ENCODE measurements at places on chromosomes 5 and 9.

DNA sequence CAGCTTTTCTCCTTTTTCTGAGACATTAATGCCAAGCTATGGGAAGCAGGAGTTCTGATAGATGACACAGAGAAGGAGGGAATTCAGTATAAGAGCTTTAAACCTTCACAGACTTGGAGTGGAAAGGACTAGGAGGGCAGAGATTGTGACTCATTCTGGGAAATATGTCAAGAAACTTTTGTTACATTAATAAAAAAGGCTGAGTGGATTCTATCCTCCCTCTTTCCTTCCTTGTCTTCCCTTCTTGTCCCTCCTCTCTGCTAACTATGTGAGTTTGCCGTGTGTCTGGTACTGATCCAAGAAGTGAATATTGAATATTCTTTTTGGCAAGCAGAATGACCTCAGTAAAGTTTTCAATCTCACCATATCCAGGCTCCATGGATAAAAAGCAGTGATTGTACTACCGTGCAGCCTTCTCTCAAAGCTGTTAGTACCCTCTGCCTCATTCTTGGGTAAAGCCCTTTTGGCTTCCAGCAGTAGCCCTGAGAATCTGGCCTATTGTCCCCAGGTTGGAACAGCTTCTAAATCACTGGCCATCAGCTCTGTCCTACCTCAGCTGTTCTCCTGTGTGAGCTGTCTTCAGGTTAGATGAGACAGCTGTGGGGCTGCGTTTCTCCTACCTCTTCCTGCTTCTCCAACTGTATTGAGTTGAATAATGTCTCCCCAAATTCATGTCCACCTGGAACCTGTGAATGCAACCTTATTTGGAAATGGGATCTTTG lies 73.9 kb downstream of the ATG10 start:
- DNase-seq, result no peak

GRCh38 chr9:96344458-96345180 lies 38.9 kb downstream of the SLC35D2 start:
- DNase-seq, result no peak

GRCh38 chr9:112890106-112891081 lies at the start of gene SLC46A2:
Gene SLC46A2, minus strand, starts transcription at chr9:112890876. Its CDS starts 195 bp downstream, at chr9:112890681.
- no peak for DNase-seq

DNA sequence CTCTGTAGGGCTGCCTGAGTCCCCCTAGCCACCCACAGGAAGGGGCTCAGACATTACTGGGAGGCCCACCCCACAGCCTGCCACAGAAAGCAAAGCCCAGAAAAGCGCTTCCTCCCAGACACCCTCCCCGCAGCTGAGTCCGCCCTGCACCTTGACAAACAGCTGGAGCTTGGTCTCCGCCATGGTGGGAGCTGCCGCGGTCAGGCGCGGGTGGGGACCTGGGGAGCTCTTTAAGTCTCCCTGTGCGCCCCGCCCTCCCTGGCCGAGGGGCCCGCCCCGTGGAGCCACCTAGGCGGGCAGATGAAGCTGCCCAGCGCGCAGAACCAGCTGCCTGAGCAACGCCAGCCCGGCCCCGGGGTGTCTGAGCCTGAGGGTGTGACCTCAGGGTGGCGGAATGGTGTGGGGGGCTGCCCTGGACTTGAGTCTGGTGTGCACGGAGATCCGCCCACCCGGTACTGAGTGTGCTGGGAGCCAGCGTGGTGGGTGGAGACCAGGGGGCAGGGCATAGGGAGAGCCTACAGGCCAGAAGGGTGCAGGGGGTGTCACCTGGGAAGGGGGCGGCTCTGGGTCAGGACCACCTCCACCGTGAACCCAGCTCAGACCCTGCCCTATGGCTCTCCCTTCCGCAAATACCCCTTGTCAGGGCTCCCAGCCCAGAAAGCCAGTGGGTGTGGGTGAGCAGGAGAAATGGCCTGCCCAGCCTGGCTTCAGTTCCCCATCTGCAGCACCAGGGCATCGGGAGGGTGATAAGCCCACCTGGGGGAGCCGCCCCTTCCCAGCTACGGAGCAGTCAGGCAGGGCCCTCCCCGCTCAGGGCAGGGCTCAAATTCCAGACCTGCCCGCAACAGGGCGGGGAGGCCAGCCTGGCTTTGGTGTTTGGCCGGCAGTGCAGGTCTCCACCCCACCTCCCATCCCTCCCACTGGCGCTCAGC lies at the start of gene CLIC3:
Gene CLIC3, minus strand, starts transcription at position 208 of the 932 bp plus-strand sequence. Its CDS starts 25 bp downstream, at position 183.
- DNase-seq, result no peak

- DNase-seq, result no peak
Measured at GRCh38 chr5:72163349-72163983, 56.2 kb downstream of the MAP1B start.

DNA sequence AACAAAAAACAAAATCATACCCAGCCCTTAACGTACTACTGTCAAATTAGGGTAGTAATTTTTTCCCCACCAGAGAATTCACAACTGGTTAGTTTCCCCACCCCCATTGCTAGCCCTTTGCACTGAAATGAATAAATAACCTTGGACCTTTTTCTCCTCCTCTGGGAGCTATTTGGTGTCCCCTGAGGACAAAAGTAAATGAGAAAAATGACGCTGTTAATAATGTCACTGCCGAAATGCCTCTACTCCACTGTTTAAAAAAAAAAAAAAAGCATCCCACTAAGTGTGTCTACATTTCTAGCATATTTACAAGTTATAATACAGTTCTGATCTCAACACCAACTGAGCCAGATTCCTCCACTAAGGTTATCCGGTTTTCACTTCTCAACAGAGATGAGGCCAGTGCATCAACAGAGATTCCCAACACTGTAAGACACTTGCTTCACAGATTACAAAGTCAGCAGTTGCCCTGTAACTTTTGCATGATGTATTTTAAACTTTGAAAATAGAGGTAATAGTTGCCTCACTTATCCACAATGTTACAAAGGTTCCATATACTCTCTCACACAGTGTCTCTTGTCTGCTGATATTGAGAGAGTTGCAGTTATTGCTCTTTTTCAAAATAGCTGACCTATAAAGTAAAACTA lies 5.1 kb upstream of the NFIB start:
- no peak for DNase-seq

DNA sequence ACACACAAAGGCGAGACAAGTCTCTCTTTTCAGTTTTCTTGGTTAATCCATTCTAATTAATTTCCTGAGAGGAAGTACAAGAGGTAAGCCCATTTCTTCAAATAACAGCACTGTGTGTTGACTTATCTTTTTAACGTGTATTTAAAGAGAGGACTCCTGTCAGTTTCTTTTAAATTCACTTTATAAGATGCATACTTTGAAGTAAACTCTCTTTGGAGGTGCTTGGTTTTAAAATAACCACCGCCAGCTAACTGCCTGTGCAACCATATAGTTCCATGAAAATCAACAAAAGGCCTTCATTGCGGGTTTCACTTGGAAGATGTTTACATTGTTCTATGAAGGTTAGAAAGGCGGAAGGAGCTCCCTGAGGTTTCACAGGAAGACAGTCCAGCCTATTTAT lies 13.1 kb upstream of the SERINC5 start:
- no peak for DNase-seq

DNA sequence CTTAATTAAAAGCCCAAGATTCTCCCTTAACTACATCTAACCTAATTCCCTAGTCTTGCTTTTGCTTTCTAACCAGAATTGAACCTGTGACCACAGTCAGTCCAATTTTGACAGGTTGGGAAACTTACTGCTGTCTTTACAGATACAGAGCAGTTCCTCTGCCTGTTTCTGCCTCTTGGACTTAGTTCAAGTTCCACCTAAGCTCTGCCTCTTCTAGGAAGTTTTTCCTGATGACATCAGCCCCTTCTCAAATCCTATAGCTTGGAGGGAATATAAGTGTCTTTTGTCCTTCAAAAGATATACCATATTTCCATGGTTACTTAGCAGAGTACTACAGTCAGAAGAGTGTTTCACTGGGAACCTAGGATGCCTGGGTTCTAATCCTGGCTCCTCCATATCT lies 31.7 kb downstream of the BRINP1 start:
- DNase-seq, result no peak

- DNase-seq, result no peak
Measured at GRCh38 chr5:3051400-3051799, 299.9 kb upstream of the IRX2 start.
